ENCODE measurements at places on chromosomes 11 and 22. TPM values are rescaled to one million over a fixed set of nuclear protein-coding genes. Genes with fewer than 3 reads are reported as not detected.

GRCh38 chr11:111851067-111851466 lies 20.3 kb downstream of the ALG9 start:
- DNase-seq, result no peak

GRCh38 chr22:44493206-44493605 lies 4.8 kb downstream of the RTL6 start:
- DNase-seq, result no peak

GRCh38 chr22:46876357-46876934 lies 114.0 kb downstream of the TBC1D22A start:
- no peak for DNase-seq

GRCh38 chr11:108093128-108093904 lies 28.1 kb upstream of the ACAT1 start:
- no peak for DNase-seq

DNA sequence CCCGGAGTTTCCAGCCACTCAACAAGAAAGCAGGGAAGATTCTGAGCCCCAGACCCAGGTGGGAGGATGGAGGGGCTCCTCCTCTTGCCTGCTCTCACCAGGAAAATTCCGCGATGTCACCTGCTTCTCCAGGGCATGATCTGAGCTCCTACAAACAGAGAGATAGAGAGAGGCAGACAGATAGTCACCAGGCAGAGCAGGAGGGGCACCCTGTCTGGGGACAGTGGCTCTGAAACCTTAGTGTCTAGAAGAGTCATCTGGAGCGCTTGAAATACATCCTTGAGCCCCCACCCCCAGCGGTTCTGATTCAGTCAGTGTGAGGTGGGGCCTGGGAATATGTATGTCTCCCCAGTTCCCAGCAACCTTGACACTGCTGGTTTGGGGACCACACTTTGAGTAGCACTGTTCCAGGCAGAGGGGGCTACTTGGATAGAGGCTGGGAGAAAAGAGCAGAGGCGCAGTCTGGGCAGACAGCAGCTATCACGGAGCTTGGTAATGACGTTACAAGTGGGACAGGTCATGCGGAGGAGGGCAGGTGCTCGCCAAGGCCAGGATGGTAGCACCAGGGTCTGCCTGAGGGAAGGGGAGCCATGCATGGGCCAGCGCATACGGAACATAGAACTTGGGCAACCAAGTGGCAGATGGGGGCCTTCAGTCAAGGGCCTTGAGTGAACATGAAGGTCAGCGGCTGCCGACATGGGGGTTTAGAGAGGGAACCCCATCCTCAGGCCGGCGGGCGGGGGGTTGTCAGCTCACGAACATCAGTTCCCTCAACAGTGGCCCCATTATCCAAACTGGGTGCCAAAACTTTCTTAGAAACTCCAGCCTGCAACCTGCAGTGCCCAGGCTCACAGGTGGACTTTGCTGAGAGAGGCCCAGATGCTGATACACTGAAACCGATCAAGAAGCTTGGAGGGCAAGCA lies 60.9 kb upstream of the MYEOV start:
- DNase-seq, result no peak

- DNase-seq, result peak; percentile 77
Observed at GRCh38 chr22:37686002-37686982, at the start of gene NOL12. Gene NOL12, plus strand, starts transcription at chr22:37686343. Its CDS starts 50 bp downstream, at chr22:37686393.

GRCh38 chr11:2694995-2695939 lies 4.5 kb downstream of the KCNQ1OT1 start:
- DNase-seq, result peak; percentile 3

- DNase-seq, result no peak
Observed at GRCh38 chr22:24105631-24106030, 75.7 kb upstream of the SUSD2 start.

Gene ZNF280B
- 1.7 TPM for total RNA-seq

Gene TMEM191C
- 1.1 TPM for total RNA-seq

Data from ovary (tissue), 10 donors.